Upper lobe of left lung (tissue), 6 donors: ENCODE measurements at places on chromosomes 11 and 22.

DNA sequence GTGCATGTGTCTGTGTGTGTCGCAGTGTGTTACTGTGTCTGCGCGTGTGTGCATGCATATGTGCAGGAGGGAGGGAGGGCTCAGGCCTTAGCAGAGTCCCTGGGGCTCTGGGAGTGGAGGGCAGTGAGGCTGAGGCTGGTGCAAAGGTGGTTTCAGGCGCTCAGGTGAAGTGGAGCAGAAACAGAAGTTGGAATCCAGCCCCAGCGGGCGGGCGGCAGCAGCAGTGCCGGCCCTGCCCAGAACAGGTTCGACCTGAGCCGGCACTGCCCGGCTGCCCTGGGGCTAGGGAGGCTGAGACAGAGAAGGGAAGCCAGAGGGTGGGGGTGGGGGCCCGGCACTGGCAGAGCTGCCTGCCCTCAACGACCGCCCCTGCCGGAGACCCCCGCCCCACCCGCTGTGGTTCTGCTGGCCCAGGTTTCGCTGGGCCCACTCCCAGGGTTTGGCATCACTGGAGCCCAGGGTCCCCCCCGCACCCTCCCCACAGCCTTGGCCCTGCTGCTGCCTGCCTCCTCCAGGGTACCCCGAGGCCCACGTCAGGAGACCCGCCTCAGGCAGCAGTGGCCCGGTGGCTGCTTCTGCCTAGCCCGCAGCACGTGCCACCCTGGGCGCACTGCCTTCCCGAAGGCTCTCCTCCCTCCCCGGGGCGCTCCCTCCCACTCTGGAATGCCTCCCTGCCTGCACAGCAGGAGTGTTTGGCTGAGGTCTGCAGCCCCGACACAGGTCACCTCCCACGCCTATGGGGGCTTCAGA lies 13.3 kb downstream of the ASCL2 start:
- peak; percentile 67 for DNase-seq

DNA sequence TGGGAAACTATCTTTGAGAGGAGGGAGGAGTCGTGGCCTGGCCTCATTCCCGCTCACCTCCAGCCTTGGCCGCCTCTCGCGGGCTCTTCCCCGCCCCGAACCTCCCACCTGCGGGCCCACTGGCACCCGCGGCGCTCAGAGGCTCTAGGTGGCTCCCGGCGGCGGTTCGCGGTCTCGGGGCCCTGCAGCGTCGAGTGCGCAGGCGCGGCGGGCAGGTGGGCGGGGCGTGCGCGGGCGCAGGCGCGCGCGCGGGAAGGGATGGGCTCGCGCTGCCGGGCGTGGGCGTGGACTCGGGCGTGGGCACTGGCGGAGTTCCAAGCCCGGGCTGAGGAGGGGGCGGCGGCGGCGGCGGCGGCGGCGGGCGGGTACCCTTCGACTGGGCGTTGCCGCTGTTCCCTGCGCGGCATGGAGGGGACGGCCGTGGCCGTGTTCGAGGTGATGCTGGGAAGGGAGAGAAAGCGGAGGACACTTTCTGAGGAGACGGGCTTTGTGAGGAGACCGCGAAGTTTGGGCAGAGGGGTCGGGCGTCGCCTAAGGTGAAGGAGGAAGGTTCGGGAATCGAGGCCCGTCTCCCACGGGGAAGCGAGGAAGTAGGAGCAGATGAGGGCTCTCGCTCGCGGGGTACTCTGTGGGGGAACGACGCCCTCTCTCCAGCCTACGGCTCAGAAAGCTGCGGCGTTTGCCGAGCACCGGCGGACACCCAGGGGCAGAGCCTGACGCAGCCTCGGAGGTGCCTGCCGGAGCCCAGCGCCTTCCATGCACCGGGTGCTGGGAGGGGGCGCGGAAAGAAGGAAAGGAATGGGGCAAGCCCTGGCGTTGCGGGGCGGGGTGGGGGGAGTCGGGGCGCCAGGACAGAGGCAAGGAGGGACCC lies 15.7 kb upstream of the SPTBN2 start:
- DNase-seq: peak; percentile 98

- DNase-seq: no peak
Measured at GRCh38 chr11:17691976-17692375, 27.4 kb upstream of the MYOD1 start.

DNA sequence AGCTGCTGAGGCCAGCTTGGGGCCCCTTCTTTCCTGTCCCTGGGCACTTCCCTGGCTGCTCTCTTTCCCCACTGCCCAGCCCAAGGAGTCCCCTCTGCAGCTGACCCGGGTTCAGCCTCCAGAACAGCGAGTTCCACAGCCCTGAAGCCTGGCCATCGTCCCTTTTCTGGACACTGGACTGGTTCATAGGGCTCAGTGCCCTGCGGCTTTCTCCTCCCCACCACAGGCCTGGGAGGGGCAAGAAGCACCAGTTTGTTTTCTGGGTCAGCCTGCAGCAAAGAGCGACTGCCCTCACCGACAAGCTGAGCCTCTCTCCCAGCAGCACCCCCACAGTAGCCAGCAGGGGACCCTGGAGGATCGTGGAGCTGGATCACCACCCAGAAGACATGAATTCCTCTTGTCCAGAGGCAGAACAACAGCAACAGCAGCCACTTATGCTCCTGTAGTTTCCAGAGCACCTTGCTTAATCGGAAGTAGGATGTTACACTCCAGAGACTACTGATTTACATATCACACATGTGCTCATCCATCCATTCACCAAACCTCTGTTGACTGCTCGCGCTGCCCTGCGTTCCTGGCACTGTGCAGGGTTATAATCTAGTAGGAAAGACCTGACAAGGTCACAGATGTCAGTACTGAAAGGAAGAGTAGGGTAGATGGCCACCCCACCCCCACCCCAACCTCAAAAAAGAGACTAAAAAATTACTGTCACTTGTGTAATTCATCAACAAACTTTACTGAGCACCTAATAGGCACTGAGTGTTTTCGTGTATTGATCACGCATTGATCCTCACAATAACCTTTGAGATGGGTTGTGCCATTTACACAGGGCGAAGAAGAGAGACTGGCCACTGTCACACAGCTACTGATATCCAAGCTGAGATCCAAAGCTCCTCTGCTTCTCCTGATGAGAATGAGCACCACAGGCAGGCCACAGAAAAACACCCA lies 13.0 kb upstream of the CXCR5 start:
- DNase-seq: no peak

DNA sequence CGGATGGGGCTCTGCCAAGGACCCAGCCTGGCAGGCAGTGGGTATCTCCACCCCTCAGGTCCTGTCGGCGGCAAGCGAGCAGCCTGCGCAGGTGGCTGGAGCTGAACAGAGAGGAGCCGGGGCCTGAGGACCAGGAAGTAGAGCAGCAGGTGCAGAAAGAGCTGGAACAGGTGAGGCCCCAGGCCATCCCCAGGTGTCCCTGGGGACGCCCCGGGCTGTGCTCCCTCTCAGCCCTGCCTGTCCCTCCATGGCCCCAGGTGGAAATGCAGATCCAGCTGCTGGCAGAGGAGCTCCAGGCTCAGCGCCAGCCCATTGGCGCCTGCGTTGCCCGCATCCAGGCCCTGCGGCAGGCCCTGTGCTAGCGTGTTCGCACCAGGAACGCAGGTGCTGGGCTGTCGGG lies 44.0 kb downstream of the PISD start:
- DNase-seq: peak; percentile 81

GRCh38 chr22:41381329-41382097 lies at the start of gene TEF:
TSS of gene TEF (plus strand) at chr22:41381942. CDS start at chr22:41382045, 103 bp downstream.
- DNase-seq: peak; percentile 99
